ENCODE measurements at places on chromosomes 1 and 21.

- DNase-seq = no peak
Measured at GRCh38 chr1:233180641-233181364, 114.7 kb downstream of the PCNX2 start.

DNA sequence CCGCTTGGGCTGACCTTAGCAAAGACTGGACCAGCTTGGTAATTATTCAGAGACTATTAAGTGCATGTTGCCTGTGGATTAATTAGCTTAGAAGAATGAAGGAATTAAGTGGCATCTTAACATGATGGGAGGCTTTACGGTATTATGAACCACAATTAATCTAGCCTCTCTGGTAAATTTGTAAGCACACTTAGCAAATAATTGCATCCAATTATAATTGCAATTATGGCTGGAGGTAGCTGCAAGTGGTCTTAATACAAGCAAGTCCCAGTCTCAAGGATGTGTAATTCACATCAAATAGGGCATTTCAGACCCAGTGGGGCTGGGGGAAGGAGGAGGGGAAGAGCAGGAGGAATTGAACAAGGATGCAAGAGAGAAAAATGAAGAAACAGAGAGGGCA lies 151.6 kb downstream of the CNIH3 start:
- no peak for DNase-seq

- no peak for DNase-seq
Measured at GRCh38 chr1:25033030-25033827, 103.2 kb upstream of the RUNX3 start.

GRCh38 chr1:179767996-179768395 lies 24.9 kb downstream of the FAM163A start:
- no peak for DNase-seq

DNA sequence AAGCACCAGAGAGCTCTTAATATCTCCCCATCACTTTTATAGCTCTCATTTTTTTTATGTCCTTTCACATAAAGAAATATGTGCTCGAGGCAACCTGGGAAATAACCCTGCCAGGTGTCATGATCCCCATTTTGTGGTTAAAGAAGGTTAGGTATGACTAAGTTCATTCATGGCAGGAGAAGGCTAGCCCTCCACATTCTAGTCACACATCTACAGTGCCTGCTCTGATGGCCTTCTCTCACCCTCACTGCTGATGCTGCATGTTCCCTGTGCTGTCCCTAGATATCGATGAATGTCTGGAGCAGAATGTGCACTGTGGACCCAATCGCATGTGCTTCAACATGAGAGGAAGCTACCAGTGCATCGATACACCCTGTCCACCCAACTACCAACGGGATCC lies 187.5 kb downstream of the TPR start:
- DNase-seq = no peak

DNA sequence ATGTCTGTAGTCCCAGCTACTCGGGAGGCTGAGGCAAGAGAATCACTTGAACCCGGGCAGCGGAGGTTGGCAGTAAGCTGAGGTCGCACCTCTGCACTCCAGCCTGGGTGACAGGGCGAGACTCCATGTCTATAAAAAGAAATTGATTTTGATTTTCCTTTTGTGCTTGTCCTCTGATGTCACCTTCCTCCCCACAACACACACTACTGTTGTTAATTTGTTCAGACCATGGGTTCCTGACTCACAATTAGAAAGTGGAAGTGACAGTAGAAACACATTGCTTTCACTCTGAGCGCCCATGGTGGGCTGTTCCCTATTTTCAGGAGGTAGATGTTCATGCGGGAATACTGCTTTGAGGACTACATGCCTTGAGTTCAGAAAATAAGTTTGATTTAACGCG lies 165.5 kb upstream of the KCNJ6 start:
- no peak for DNase-seq

DNA sequence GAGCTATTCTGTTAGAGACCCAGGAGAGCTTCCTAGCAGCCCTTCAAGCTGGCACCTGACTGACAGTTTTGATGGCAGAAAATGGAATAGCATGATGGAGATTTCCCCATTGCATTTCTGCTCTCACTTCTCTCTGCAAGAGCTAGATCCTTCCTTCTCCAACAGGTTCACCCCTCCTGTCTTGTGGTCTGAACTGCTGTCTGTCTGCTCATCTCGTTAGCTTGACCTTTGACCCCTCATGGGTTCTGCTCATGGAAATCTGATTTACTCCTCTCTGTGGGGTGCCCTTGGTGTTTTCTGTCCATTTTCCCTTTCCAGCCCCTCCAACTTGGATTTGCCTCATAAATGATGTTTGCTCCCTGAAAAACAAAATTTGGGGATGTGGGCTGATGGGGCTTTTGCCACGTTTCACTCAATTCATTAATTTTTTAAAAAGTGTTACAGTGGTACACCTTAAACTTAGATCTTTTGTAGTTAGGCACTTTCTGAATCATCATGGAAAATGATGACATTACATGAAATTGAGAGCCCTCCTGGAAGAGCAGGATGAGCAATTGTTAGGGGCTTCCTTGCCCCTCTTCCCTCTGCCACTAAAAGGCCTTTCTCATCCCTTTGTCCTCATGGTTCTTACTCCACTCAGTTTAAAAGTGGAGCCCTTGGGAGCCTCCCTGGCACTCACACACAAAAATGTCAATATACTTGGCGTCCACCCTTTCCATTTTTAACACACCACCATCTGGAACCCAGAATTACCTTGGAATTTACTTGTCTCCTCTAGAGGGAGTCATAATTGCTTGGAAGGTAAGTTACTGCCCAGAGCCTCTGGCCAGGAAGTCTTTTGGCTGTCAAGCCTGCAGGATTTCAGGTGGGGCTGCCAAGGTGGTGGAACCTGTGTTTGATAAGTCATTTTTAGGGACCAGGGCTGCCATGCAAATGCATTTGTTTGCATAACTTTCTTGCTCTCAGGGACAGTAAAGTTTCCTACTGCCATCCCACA lies 31.9 kb upstream of the IL19 start:
- DNase-seq = no peak

- no peak for DNase-seq
Measured at GRCh38 chr1:87108228-87108627, 193.8 kb downstream of the HS2ST1 start.

DNA sequence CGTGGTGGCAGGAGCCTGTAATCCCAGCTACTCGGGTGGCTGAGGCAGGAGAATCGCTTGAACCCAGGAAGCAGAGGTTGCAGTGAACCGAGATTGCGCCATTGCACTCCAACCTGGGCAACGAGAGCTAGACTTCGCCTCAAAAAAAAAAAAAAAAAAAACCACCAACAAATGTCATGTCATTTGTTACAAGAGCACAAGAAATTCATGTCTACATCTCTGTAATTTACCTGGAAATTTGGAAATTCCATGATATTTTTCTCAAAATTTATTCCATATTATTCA lies 16.5 kb upstream of the VPS45 start:
- no peak for DNase-seq

DNA sequence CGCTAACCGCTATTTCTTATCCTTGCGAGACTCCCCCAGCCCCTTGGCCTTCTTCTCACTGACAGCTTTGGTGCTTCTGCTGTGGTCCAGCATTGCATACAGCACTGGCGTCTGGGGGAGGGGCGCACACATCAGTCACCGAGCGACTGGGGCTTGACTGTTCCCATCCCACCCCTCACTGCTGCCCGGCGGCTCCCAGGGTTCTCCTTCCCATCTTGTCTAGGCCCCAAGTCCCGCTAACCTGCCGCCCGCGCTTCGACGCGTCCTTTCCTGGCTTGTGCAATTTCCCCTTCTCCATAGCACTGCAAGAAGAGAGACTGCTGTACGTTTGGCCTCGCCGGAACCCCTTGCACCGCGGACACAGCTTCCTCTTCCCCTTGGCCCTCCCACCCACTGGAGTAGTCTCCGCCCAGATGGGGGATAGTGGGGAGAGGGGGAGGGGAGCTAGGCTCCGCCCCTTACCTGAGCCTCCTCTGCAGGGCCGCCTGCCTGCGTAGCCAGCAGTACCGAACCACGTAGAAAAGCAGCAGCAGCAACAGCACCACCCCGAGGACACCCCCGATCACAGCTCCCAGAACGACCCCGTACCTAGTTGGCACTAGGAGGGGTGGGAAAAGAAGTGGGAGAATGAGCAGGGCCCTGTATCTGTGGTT lies 3.8 kb downstream of the MPZ start:
- peak; percentile 92 for DNase-seq

GRCh38 chr21:22791986-22792560 lies 1793.9 kb downstream of the NCAM2 start:
- DNase-seq = peak; percentile 54

- no peak for DNase-seq
Measured at GRCh38 chr21:34023691-34024373, 49.5 kb upstream of the MRPS6 start.

DNA sequence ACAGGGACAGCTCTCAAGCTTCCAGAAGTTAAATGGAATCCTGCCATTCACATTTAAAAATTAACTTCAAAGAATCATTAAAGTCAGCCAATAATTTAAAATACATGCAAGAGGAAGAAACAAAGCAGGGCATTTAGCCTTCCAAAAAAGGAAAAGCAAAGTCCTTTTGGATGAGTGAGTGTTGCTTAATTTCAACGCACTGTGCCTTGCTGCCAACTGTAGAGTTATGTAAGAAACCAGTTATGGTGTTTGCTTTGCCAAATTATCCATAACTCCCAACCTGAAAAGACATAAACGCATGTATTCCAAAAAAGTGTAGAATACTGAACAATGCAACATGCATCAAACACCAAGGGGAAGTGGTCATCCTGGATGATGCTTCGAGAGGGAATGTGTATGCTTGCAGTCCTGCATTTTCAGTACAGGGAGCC lies 16.1 kb upstream of the KCNE1 start:
- DNase-seq = no peak

- DNase-seq = no peak
Measured at GRCh38 chr1:17692645-17693044, 62.5 kb upstream of the ACTL8 start.

GRCh38 chr1:87840767-87841166 lies 512.1 kb downstream of the LMO4 start:
- DNase-seq = no peak

GRCh38 chr1:226100436-226101391 lies 38.2 kb downstream of the H3-3A start:
- DNase-seq = no peak

DNA sequence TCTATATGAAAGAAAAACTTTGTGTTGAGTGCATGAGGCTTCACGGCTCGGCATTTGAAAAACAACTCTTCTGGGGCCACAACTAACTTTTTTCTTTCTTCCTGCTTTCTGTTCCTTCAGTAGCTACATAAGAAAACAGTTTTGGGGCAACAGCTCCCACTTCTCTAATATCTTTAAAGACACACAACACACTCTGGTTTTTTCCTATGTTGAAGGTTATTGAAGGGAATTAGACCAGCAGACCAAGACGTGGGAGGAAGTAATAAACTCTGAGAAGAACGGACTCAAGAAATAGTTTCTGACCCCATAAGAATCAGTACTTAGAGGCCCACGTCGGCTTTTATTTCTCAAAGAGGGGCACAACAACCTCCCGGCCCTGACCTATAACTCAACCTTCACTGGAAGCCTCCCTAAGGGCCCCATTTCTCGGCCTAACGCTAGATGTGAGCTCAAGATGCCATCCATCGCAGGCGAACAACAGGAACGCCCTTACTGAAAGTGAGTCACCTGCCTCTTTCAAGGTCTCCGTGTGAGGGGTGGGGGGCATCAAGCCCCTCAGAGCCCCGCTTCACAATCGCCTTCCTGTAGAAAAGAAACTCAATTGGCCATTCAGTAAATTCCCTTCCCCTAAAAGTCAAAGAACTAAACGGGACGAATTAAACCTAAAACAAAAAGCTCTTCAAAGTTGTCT lies 844 bp downstream of the ZMYM6 start:
- DNase-seq = peak; percentile 35

DNA sequence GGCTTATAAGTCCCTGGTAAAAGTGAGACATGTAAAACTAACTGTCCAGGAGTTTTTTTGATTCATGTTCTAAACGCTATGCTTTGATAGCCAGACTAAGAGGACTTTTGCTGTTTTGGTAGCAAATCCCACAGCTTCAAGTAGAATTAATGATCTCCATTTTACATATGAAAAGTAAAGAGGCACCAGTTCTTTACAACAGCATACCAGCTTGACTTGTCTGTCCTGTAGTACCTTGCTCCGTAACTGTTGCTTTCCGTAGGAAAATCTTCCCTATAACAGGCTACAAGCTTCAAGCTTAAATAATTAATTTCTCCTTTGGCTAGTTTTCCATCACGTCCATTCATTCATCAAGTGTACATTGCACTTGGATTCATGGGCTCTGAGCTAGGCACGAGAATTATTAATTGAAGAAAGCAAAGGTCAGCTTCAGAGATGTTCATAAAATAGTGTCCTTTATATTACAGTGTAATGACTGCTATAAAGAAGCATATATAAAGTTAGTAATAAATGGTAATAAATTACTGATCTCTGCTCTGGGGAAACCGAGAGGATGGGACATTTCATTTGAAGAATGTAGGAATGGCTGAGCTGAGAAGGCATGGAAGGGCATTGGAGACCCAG lies 29.2 kb downstream of the B3GALT5 start:
- DNase-seq = peak; percentile 44

GRCh38 chr1:94698356-94698755 lies 121.8 kb upstream of the SLC44A3 start:
- DNase-seq = no peak

DNA sequence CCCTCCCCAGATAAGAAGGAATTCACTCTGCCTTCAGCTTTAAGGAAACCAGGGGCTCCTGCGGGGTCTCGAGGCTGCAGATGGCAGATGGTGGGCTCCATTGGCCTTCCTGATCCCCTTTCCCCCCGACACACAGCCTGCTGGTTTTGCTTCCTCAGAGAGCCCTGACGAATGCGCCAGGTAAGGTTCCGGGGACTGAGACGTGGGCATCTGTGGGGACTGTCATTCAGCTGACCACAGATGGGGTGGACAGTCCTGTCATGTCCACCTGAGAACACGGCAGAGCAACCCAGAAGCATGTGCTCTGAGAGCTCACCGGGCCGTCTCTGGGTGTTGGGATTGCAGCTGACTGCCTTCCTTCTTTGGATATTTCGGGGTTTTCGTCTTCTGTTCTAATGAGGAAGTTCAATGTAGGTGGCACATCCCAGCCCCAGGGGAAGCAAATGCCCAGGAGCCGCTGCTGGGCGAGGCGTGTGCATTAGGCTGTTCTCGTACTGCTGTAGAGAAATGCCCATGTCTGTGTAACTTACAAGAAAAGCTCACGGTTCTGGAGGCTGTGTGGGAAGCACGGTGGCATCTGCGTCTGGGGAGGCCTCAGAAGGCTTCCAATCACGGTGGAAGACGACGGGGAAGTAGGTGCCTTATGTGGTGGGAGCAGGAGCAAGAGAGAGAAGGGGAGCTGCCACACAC lies 22.6 kb upstream of the TTC34 start:
- no peak for DNase-seq

Data from NT2/D1 (cell line).